ENCODE measurements at places on chromosomes 2 and 18.
A peak's percentile ranks its signal among the peaks of the same experiment; 100 is the strongest.

GRCh38 chr2:45902781-45903375 lies 251.4 kb downstream of the PRKCE start:
- ATAC-seq, result no peak

DNA sequence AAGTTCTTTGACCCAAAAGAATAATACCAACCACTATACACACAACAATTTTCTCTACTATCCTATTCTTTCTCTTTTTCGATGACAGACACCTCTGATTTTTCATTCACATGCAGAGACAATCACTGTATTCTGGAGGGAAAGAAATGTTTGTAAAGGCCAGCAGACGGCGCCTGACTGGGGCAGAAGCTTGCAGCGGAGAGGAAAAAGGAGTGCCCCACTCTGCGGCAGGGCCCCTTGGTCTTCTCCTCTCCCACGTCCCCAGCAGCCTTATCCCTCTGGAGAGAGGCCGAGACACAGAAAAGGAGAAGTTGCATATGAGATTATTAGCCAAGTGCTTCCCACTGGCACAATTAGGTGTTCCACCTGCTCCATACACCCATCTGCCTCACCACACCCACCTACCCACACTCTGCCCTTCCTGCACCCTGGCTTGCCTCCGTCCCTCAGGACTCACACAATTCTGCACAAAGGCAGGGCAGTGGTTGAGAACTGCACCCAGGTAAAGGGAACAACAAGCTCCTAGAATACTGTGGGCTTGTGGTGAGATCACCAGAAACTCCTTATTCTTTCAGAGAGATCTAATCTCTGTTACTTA lies 687.3 kb downstream of the NRXN1 start:
- ATAC-seq, result peak; percentile 34

GRCh38 chr2:141911485-141912066 lies 219.2 kb downstream of the LRP1B start:
- peak; percentile 35 for ATAC-seq

GRCh38 chr2:127185705-127186104 lies 34.4 kb downstream of the CYP27C1 start:
- ATAC-seq, result no peak

DNA sequence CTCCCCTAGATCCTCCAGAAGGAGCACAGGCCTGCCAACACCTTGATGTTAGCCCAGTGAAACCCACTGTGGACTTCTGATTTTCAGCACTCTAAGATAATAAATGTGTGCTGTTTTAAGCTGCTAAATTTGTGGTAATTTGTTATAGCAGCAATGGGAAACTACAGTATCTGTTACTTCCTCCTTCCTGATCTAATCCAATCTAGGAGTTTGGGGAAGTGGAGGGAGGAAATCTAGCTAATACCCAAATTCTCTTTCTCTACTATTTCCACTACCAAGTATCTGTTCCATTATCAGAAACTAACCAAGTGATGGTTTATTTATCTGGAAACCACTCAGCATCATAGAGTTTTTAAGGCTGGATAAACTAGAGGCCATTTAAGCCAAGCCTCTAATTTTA lies 64.9 kb downstream of the AFF3 start:
- no peak for ATAC-seq

DNA sequence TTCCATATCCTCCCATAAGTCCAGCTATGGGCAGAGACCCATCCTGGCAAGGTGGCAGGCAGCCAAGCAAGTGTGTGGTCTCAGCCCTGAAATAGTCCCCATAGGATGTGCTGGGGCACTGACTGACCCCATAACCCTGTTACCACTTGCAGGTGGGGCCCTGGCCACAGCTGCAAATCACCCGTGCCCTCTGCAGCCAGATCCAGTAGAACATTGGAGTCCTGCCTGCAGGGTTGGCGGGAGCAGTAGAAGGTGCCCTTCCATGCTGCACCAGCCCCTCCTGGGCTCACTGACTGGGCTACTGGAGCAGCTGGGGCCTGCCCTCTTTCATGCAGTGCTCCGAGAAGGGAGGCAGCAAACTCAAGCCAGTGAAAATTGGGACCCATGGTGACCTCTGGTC lies 112.6 kb upstream of the MCFD2 start:
- ATAC-seq, result no peak

GRCh38 chr2:135743860-135744259 lies 2.2 kb downstream of the UBXN4 start:
- ATAC-seq, result no peak

DNA sequence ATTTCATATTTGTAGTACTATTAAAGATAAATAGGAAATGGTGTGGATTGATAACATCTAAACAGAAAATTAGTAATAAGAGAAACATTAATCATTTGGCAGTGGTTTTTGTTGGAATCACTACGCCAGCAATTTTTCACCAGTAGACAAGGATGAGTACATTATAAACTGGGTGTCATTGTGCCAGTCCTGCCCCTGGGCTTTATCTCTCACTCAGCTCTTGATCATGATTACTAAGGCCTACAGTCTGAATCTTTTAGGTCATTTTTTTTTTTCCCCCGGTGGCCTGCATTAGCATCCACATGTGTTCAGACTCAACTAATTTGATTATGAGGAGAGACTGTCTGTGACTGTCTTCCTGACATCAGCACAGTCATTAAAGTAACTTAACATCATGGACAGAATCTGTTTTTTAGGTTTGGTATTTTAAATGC lies 16.2 kb downstream of the GULP1 start:
- peak; percentile 73 for ATAC-seq

DNA sequence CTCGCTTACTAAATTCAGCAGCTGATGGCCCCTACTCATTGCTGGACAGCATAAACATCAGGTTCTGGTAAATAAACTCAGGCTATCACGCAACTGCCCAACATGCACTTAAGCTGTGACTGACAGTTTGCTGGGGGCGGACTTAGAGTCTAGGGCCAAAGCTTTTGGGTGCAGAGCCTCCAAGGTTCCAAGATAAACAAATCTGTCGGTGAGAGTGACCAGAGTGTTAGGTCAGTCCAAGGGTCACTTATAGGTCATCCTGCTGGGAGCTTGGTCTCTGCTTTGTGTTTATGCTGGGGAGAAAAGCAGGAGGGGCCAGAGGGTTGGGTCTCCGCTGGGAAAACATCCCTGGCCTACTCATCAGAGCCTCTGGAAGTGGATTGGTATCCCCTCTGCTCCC lies 188.6 kb upstream of the GATA6 start:
- ATAC-seq, result no peak

DNA sequence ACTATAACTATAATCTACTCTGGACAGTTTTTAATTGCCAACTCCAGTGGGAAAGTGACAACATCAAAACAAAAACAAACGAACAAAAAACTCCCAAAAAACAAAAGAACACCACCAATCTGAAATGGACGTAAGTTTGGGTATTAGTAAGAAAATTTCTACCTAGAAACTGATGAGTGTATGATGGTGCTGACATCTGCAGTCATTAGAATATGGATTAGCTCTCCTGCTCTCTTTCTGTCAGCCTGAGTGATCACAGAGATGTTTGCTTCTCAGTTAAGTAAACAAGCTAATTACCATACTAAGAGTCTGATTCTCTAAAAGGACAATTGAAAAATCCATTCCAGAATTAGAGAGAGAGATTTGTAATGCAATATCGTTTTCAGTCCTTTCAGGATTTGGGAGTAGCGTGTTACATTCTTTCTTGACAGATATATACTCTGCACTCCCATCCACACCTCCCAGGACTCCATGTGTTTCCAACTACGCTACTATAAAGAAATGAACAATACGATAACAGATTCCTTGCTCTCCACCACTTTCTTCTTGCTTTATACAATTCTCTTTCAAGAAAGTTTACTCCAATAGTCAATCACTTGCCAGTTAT lies 1347.4 kb upstream of the PIK3C3 start:
- peak; percentile 21 for ATAC-seq

- ATAC-seq, result peak; percentile 43
These were observed 47.4 kb upstream of the CDCA7 start for GRCh38 chr2:173307293-173307692.

- ATAC-seq, result no peak
These were observed 31.5 kb upstream of the ATIC start for GRCh38 chr2:215280326-215280725.

GRCh38 chr18:43934322-43934721 lies 657.0 kb upstream of the SYT4 start:
- no peak for ATAC-seq

DNA sequence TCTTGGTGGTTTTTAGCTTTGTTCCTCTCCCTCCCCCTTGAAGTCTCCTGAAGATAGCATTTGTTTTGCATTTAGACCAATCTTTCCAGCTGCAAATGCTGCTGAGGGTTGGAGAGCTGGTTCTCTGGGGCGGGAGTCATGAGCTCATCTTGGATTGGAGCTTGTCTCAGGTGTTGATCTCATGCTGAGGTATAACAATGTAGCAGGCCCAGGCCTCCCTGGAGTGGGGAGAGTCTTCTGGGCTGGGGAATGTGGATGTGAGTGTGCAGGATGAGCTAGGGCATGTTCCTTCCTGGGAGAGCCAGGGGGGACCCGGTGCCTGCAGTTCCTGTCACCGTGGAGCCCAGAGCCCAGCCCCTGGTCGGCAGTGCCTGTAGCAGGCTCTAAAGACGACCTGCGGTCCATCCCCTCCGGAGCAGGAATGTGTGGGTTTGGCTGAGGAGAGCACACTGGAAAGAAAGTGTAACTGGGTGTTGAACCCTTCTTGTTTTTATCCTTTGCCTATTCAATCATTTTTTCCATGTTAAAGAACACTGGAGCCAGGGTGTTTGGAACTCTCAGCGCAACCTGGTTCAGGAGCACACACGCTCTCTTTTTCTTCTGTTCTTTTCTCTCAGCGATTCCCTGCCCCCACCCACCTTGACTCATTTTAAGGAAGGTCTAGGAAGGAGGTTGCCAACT lies 2.7 kb downstream of the ZNF532 start:
- peak; percentile 42 for ATAC-seq

DNA sequence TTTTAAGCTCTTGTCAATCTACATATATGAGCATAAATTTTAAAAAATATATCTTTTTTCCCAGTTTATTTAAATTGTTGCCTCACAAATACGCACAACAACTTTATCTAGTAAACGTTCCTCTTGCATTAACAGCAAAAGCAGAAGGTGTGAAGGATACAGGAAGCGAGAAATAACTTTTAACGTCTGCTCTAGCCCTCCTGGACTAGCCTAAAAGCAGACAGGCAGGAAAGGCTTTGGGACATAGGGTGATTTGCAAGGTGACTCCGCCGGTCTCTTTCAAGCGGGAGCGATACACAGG lies 434 bp upstream of the DUSP19 start:
- ATAC-seq, result peak; percentile 81

GRCh38 chr2:234747833-234748559 lies 203.8 kb upstream of the SH3BP4 start:
- no peak for ATAC-seq

DNA sequence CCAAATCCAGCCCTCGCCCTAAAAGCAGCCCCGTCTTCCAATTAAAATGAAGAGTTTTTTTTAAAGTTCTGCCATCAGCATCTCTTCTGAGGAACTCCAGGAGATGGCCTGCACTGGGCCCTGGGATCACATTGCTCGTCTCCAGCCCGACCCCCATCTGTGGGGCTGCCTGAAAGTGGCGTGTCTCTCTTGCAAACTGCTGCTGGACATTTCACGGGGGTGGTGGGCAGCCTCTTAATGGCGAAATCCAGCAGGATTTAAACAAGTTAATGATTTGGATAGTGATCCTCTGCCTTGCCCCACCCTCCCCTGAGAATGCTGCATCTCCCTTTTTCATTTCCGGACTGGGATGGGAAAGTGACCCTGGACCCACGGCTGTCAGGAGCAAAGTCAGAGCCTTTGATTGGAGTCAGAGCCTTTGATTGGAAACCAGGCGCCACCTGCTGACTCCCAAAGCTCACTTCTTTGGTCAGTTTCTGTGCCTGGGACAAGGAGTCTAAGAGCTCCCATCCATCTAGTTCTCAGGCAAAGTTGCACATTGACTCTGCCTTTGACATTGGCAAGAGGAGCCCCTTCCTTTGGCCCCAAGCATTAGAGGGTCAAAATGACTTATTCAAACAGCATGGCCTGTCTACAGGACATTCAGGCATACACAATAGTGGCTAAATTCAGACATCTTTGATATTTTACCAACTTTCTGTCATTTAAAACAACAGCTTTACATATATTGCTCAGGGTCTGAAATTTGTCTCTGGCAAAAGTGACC lies 155.2 kb downstream of the SH3BP4 start:
- ATAC-seq, result peak; percentile 93

GRCh38 chr2:47086054-47086471 lies 69.0 kb downstream of the STPG4 start:
- ATAC-seq, result no peak

- no peak for ATAC-seq
These were observed 73.6 kb downstream of the DDX1 start for GRCh38 chr2:15665067-15665942.

GRCh38 chr18:24727685-24728084 lies 267.2 kb downstream of the HRH4 start:
- ATAC-seq, result no peak

GRCh38 chr18:64618390-64618789 lies 469.5 kb upstream of the LINC00305 start:
- no peak for ATAC-seq

DNA sequence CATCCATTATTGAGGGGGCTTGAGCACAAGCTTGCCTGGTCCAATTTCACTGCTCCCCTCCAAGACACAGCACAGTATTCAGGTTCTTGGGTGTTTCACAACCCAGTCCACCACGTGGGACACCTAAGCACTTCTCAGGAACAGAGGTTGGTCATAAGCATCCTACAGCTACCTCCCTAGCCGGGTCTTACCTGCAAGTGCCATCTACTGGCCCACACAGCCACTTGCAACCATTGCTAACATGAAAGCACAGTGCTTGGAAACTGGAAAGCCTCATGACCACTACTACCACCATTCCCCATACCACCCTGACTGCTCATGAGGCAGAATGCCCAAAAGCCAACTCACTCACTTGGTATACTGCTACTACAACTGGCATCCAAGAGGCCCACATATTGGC lies 105.7 kb upstream of the RPRM start:
- ATAC-seq, result no peak

DNA sequence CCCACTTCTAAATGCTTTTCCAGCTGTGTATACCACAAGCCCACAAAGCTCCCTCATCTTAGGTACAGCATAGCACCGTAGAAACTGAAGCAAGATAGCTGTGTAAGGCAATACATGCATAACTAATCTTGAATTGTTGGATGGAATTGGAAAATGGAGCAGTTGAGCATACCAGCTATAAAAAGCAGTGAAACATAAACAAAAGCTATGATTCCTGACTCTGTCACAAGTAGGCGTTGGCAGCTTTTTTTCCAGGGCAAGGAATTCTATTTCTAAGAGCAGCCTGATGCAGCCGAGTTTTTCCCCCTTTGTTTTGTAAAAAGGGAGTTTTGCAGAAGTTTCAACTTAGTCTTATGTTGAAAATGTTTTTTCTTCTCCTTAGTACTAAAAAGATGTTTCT lies 32.4 kb downstream of the MOGAT1 start:
- ATAC-seq, result no peak

GRCh38 chr2:180222644-180223043 lies 215.5 kb upstream of the CWC22 start:
- ATAC-seq, result no peak

- no peak for ATAC-seq
These were observed 198.0 kb downstream of the EIPR1 start for GRCh38 chr2:3179626-3180025.

DNA sequence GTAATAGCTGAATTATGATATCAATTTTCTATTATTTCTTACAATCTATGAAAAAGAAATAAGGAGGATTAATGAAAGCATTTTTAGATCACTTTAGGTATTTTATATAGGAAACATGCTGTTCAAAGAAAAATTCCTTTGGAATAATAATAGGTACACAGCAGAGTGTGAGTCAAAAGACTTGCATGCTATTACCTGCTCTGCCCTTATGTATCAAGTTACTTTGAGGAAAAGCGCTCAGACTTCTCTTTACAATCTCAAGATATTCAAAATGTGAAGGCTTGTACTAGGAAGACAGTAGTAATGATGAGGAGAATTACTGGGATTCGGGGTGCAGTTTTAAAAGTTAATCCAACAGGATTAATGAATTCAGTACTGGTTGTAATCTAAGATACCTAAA lies 29.1 kb upstream of the RNU4ATAC start:
- no peak for ATAC-seq
